ENCODE measurements at places on chromosomes 7 and 10.

- no peaks in the 10 kb centered on the region for H3K27me3 ChIP-seq
- no peak for DNase-seq
- no peak overlapping the region for H3K27ac ChIP-seq
- no peaks in the 10 kb centered on the region for H3K36me3 ChIP-seq
- no peaks in the 10 kb centered on the region for H3K4me1 ChIP-seq
Observed at GRCh38 chr10:88076027-88076880, 212.8 kb downstream of the PTEN start.

DNA sequence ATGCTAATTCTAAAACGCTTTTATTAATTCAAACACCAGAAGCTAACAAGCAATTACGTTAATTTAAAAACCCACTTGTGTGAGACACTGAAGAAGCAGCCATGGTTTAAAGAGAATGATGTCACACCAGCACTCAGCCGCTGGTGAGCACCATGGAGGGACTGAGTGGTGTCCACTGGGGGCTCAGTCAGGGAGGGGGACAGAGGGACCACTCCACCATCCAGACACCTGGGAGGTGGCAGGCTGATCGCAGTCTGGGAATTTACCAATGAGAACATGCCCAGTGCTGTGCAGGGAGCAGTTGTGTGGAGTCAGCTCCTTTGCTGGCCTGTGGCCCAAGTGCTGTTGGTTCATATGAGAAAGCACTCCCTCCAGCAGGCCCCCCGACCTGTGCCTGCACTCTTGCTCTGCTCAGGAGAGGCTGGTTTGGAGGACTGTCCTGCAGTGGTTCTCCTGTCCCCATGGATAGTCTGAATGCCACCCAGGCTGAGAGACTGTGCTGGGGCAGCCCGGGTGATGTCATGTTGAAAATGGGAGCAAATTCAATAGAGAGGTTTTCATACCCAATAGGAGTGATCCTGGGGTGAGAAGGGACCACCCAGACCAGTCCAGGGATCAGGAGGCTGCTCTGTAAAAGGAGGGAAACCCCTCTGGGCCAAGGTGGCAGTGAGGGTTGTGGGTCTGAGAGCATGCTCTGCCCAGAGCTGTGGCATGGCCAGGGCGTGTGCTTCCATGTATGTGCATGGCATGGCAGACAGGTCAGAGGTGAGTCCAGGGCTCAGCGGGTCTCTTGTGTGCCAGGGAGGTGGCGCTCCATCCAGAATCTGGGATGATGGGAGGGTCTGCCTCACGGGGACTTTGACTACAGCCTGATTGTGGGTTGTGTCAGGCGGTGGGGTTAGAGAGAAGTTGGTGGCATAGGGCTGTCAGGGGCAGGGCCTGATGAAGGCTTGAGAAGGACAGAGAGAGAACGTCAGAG, 12.7 kb downstream of the ADCY1 start:
- no peak overlapping the region for H3K27ac ChIP-seq
- peak; percentile 33 for DNase-seq
- H3K4me3 ChIP-seq = no peak overlapping the region
- no peaks in the 10 kb centered on the region for H3K4me1 ChIP-seq

GRCh38 chr10:12847361-12847975, 154.0 kb downstream of the CCDC3 start:
- no peaks in the 10 kb centered on the region for H3K36me3 ChIP-seq
- no peak overlapping the region for H3K4me3 ChIP-seq
- H3K4me1 ChIP-seq = peaks cover 15% of the 10 kb centered on the region
- no peak overlapping the region for H3K27ac ChIP-seq

GRCh38 chr7:41113719-41114118, 589.2 kb downstream of the INHBA start:
- no peak overlapping the region for H3K27ac ChIP-seq
- no peaks in the 10 kb centered on the region for H3K36me3 ChIP-seq
- no peaks in the 10 kb centered on the region for H3K4me1 ChIP-seq
- no peak overlapping the region for H3K4me3 ChIP-seq
- no peaks in the 10 kb centered on the region for H3K27me3 ChIP-seq

DNA sequence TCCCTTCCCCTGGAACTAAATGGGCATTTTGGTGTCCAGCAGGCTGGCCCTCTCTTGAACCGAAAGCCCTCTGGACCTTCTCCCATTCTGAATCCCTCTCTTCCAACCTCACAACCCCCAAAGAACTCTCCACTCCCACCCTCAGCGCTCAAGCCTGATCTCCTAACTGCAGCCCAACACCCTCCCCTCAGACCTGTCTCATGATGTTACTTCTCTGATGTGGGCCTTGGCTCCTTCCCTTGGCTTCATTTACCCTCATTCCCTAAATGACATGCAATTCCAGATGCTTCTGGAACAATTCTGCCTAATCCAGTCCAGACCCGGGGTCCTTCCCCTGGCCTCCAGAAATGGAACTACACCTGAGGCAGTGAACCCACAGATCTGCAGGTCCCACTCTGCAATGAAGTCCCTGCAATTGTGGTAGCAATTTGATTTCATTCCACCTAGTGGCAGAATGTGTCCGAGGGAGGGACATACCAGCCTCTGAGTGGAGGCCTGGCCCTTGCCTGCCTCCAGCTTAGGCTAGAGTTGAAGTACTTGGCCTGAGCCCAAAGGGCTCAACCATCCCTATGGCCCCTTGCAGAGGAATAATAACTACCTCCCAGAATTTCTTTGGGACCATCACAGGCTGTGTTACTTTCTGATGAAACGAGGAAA, 4.1 kb upstream of the CEP41 start:
- DNase-seq = no peak
- H3K27me3 ChIP-seq = no peaks in the 10 kb centered on the region
- no peaks in the 10 kb centered on the region for H3K36me3 ChIP-seq
- peaks cover 42% of the 10 kb centered on the region for H3K4me1 ChIP-seq
